ENCODE measurements at places on chromosomes 5 and 9. TPM values are rescaled to one million over a fixed set of nuclear protein-coding genes. Genes with fewer than 3 reads are reported as not detected.

- DNase-seq, result no peak
These were observed 939.1 kb upstream of the ACO1 start for GRCh38 chr9:31445357-31445756.

Gene ZDHHC11B
- 5.9 TPM for total RNA-seq

Gene TLX3
- not detected for total RNA-seq

Gene CTNNA1
- 446 TPM for total RNA-seq

Gene KIAA1958
- total RNA-seq, result 6.2 TPM

DNA sequence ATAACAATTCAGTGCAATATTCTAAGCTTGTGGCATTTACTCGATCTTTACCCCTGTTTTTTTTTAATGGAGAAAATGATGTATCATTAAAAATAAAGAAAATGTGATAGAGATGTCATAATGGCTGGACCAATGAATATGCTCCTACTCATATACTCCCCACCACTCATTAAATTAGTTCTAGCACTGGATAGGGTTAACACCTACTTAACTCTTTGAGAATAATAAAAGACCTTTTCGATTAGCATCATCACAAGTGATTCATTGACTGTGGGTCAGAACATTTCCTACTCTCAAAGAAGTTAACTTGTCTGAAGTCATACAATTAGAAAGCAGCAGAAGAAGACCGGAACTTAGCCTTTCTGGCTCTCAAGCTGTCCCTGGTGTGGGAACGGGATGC, 31.6 kb upstream of the RANBP6 start:
- DNase-seq, result no peak

GRCh38 chr9:8877753-8878494, 1078.3 kb upstream of the DMAC1 start:
- DNase-seq, result no peak

Gene FAM193B
- total RNA-seq, result 113 TPM

DNA sequence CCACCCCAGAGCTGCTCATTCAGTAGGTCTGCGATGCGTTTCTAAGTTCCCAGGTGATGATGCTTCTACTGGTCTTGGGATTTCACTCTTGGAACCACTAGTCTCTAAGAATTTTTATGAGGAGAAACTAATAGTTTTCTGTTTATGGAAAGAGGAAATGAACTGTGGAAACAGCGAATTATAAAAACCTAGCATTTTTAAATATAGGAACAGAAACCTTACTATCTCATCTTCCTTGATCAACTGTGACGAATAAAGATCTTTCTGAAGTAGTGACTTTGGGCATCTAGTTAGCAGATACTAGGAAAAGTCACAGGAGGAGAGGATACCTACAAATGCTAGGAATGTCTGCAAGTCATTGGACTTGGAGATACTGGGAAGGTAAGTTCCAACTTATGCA, 376.8 kb upstream of the RFX3 start:
- DNase-seq, result no peak

DNA sequence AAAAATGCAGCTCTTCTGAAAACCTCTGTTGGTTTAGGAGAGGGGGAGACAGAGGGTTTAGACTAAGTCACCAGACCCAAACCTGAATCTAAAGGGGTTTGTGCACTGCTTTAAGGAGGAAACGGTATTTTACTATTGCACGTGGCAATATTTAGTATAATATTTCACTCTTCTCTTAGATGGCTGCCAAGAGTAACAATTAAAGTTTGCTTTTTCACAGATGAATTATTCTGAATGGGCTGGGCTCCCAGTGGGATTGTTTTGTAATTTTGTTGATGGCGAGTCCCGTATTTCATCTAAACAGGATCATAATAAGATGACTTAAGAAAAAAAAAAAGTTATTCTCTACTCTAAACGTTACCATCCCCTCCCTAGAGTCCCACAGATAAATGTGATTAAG, 245.4 kb downstream of the PCSK5 start:
- DNase-seq, result no peak

Gene AJM1
- total RNA-seq, result 6.1 TPM

Gene PCDHA1
- not detected for total RNA-seq

- no peak for DNase-seq
These were observed 8.7 kb upstream of the ERAP1 start for GRCh38 chr5:96816411-96816939.

- DNase-seq, result no peak
These were observed 36.2 kb downstream of the PCSK1 start for GRCh38 chr5:96396878-96397277.

DNA sequence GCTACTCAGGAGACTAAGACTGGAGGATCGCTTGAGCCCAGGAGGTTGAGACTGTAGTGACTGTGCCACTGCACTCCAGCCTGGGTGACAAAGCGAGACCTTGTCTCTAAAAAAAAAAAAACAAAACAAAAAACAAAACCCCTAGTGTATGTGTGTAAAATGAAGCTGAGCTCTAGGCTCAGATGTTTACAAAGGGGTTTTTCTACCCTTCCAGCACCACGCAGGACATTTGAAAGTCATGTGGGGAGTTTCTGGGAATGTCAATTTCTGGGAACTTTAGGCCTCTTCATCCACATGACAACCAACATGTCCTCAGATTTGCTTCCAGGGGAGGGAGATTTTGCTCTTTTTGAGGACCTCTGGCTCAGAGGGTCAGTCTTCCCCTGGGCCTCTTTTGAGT, 42.4 kb upstream of the AIF1L start:
- DNase-seq, result no peak

DNA sequence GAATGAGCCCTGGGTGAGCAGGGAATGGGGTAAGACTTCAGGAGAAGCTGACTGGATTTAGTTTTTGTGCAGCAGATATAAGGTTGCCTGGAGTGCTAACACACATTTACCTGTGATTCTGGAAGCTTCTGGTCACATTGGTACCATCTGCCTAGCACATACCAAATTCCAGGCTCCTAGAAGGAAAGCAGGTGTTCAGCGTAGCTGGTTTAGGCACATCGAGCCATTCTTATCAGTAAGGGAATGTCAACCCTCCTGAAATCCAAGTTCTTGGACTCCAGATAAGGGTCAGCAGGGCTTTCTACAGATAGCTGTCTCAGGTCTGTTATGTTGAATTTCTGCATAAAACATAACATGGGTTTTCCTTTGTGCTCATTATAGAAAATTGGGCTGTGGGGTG, 10.3 kb downstream of the TCERG1 start:
- no peak for DNase-seq

- no peak for DNase-seq
These were observed 98.1 kb upstream of the IFNK start for GRCh38 chr9:27425827-27426510.

GRCh38 chr9:94819161-94819687, 92.7 kb downstream of the AOPEP start:
- DNase-seq, result no peak

DNA sequence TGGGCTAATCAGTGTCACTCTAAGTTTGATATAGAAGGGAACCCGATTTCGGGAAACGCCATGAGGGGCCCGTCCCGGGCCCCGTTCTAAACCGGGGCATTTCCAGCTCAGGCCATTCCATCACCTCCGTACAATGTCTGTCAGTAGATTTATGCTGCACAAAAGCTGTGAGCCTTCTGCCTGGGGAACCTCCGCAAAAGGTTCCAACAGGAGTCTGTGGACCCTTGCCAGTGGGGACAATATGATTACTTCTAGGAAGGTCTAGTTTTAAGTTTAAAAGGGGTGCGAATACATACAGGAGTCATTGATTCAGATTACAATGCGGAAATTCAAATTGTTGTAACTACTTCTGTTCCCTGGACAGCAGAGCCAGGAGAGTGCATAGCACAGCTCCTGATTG, 57.6 kb downstream of the RAPGEF1 start:
- no peak for DNase-seq

GRCh38 chr5:127400539-127400938, 109.9 kb downstream of the MEGF10 start:
- no peak for DNase-seq

Gene TMEM174
- not detected for total RNA-seq

DNA sequence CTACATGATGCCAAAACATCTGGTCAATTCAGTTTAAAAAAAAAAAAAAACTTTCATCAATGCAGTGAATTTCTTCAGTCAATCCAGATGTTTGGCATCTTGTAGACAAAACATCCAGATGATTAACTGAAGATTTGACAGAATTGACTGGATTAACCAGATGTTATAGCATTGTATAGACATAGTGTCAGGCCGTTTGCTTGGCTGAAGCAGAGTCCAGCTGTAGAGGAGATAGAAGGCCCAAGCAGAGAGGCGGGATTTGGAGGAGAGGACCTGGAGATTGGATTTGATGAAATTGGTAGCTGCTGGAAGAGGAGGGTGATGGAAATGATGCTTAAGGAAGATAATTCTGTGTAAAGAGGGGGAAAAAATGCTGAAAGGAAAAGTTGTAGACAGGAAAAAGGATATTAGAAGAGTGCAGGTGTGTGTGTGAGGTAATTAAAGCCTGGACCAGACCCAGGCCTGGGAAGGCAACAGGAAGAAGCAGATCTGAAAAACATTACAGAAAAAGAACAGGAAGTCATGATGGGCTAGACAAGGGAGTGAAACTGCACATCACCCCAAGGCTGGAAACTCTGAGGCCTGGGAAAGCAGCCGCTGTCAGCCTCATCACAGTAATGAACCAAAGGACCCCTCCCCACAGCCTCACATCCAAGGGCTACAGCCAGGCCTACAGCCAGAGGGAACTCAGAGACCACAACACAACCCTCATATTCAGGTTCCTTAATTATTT, 258.3 kb downstream of the CWC27 start:
- no peak for DNase-seq

DNA sequence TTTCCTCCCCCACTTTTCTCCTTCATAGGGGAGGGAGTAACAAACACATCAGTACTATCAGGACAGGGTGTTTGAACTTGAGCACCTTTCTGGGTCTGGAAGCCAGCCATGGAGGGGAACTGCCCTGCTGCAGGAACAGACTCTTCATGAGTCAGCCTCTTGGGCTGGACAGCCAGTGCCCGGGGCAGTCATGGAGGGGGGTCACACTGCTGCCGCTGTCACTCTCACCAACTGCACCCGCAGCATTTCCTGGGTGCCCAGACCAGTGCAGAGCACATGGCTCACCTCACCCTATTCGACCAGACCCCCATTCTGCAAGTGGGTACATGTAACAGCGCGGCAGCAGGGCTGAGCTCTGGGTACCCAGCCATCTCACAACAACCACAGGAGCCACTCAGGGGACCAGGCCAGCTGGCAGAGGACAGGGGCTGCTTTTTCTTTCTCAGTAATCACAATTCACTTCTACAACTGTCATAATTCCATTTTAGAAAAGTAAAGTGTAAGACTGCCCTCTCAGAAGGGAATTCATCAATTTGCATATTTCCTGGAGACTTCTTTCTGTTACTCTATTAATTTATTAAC, 118.4 kb downstream of the CTNND2 start:
- no peak for DNase-seq

Gene HEXB
- total RNA-seq, result 122 TPM

Gene ZNF169
- 4.7 TPM for total RNA-seq

GRCh38 chr5:113354055-113354454, 80.7 kb downstream of the TSSK1B start:
- no peak for DNase-seq

DNA sequence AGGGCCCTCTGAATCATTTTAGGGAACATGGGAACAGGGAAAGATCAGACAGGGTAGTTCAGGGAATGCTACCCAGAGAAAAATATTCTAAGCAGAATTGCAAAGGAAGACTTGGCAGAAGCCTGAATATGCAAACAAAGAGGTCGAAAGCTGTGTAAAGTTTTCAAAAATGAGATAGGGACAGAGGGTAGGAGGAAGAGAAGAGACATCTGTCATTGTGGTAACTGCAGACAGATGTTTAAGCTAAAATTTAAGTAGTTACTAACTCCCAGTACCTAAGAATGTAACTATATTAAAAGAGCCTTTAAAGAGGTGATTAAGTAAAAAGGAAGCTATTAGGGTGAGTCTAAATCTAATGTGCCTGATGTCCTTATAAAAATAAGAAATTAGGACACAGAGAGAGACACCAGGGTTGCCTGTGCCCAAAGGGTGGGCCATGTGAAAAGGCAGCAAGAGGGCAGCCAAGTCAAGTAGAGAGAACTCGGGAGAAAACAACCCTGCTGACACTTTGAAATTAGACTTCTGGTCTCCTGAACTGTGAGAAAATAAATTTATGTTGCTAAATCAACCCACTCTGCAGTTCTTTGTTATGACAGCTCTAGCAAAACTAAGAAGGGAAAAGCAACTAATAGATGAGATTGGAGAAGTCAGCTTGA, 1647.4 kb upstream of the C9orf72 start:
- DNase-seq, result no peak

Gene C5orf52
- total RNA-seq, result not detected

GRCh38 chr5:140725799-140726471, 25.7 kb downstream of the ZMAT2 start:
- DNase-seq, result peak; percentile 51

GRCh38 chr9:97904725-97905124, 17.6 kb downstream of the TRMO start:
- DNase-seq, result no peak

Gene SPINK7
- total RNA-seq, result not detected

Gene ERAP2
- 24.2 TPM for total RNA-seq

- no peak for DNase-seq
These were observed 32.8 kb upstream of the POMT1 start for GRCh38 chr9:131469951-131470350.

DNA sequence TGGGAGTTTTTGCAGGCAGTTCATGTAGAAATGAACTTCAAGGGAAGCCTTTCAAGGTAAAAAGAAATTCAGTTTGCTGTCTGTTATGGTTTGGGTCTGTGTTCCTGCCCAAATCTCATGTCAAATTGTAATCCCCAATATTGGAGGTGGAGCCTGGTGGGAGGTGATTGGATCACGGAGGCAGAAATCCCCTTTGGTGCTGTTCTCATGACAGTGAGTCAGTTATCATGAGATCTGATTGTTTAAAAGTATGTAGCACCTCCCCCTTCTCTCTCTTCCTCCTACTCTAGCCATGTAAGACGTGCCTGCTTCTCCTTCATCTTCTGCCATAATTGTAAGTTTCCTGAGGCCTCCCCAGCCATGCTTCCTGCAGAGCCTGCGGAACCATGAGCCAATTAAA, 341.4 kb downstream of the ARHGEF28 start:
- no peak for DNase-seq

- no peak for DNase-seq
These were observed 48.1 kb downstream of the ZNF622 start for GRCh38 chr5:16417398-16418074.

- DNase-seq, result no peak
These were observed 41.9 kb downstream of the NPR3 start for GRCh38 chr5:32753051-32753450.

Gene TMEM171
- total RNA-seq, result not detected

GRCh38 chr5:140609126-140609525, 23.8 kb downstream of the CD14 start:
- peak; percentile 72 for DNase-seq

- DNase-seq, result no peak
These were observed 859 bp downstream of the RETREG1 start for GRCh38 chr5:16615741-16616535.
